Iris pigment epithelial cell (primary cell): ENCODE measurements at places on chromosomes 6 and 20.

GRCh38 chr6:160967833-160968232 is 23.7 kb upstream of the MAP3K4 start:
- no peak for DNase-seq

DNA sequence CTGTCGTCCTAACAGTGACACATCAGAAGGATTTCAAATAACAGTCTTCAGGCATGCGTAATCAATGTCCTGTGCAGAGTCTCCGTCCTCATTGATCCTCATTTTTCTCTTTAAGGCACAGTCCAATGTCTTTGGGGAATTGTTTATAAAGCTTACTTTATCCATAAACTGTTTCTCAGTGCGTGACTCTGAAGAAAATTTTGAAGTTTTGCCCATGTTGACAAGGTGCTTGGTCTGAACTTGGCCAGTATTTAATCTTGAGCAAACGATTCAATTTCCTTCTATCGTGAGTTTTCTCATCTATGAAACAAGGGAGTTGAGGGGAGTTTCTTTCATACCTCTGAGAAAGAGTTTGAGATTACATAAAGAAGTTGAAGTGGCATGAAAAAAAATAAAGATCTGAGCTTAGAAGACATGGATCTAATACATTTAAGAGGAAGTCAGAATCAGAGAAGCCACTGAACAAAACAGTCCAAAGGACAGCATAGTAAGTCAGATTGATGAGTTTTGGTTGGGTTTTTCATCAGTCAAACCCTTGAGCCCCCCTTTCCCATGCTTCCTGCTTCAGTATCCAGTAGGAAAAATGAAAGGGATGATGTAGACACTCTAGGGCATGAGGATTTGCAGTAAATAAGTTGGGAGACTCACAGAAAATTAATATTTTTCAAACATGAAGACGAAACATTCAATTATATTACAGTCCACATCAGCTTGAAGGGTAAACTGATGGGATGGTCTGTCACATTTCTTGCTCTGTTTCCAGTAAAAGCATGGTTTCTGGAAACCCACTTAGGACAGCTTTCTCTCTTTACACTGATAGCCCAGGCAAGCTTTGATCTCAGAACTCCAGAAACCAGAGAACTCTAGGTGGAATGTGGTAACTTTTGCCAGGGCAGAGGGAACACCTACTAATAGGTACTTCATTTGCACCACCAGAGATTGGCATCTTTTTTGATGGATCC is 8.1 kb downstream of the EDN1 start:
- DNase-seq = no peak

- peak; percentile 78 for DNase-seq
Observed at GRCh38 chr20:49562311-49563014, 5.5 kb downstream of the PTGIS start.

DNA sequence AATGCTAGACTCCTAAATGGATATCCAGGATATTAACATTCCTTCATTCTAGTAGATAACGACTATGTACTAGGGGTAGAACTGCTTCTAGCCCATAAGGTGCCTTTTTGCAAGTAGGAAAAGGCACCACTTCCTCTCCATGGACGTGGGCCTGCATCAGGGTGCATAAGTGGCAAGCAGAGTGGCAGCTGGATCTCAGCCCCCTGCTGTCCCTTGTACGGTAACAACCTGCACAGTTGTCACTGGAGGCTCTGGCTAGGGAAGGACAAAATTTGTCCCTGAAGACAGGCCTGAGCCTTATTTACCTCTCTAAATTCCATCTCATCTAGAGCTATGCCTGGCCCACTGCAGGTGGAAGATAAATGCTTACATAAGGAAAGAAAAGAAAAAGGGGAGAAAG is 42.5 kb upstream of the SAYSD1 start:
- DNase-seq = no peak

DNA sequence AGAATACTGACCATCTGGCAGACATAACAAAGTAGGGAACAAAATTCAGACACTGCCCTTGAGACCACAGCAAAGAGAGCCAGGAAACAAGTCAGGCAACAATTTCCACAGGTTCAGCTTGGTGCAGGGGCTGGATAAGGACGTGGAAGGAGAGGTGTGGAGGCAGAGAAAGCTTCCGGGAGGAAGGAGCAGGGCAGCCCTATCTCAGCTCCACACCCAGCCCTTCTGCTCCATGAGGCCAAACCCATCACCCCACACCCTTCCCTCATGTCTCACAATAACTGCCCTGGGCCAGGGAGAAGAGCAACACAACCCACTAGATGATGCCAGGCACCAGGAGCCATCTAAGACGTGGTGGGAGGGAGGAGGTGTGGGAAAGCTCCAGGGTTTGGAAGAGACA is 5.8 kb downstream of the SNHG17 start:
- no peak for DNase-seq
